Suppressor macrophage treated with lipopolysaccharide for 1 hour (primary cell): ENCODE measurements at places on chromosomes 7 and 10.
A peak's percentile ranks its signal among the peaks of the same experiment; 100 is the strongest.

DNA sequence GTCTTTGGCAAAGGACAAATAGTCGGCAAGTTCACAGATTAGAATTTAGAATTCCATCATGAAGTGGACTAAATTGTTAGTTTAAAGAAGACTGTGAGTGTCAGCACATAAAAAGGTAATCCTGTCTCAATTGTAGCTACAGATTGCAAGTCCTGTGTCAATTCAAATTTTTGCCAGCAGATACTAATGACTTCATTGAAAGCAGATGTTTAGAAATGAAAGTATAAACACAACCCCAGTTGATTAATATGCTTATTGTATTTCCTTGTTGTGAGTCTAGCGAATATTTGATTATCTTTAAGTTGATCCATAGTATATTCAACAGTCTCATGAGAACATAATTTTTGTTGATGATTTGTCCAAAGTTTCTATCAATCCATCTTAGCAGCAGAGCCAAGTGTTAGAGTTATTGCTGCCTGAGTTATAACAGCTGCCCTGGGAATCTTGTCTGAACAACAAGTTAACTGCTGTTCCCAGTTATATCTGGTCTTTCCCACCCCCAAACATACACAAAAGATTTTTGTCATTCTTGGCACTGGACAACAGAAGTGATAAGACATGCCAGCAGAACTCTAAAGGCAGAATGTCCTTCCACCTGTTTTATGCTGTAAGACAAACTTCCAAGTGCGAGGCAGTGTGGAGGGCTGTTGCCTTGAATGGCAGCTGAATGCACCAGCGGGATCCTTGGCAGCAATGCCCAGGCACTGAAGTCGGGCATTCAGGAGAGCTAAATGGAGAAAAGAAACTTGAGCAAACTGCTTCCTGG, 21.3 kb upstream of the HERPUD2 start:
- no peak for DNase-seq

GRCh38 chr7:102279537-102280400, 6.9 kb upstream of the SH2B2 start:
- peak; percentile 73 for DNase-seq

DNA sequence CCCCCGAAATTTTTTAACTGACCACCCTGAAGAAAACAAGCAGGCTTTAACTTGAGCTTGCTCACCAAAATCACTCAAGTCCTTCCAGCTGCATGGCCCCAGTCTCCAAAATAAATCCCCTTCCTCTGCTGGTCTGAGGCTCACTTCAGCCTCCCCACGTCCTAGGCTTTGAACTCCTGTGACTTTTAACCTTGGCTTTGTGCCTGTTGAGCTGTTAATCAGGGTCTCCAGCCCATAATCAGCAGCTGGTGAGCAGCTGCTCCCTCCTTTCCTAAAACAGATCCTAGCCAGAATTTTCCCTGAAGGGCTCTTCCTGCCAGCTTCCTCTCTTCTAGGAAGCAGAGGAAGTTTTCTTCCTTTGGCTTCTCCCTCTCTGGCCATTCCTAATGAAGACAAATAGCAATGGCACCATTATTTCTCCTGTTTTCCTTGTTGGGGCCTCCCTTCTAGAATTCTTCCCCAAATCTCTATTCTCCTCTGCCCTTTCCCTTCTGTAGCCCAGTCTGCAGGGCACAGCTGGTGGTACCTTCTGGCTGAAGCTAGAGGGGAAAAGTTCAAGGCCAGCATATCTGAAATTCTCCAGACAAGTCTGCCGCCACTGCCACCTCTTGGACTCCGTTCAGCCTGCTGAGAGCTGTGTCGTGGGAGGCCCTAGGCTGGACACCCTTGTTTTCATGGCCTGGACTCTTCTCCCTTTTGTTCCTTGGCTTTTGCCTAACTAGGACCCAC, 152.1 kb downstream of the NOC3L start:
- DNase-seq = no peak

DNA sequence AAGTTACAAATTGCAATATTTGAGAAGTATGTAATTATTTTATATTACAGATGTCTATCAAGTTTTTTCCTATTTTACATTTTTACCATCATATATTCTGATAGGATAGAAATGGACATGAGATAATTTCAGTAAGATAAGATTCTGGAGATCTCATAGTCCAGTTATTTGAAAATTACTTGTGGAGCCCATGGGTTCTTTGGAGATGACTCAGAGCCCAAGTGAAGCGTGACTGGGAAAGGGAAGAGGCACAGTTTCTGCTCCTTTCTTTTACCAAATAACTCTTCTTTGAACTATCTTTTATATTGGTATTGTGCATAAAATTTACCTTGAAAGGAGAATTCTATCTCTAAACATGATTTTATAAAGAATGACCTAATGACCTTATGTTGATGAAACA, 2.4 kb downstream of the CD36 start:
- peak; percentile 69 for DNase-seq

GRCh38 chr7:129644634-129645230, 33.2 kb downstream of the NRF1 start:
- peak; percentile 79 for DNase-seq

DNA sequence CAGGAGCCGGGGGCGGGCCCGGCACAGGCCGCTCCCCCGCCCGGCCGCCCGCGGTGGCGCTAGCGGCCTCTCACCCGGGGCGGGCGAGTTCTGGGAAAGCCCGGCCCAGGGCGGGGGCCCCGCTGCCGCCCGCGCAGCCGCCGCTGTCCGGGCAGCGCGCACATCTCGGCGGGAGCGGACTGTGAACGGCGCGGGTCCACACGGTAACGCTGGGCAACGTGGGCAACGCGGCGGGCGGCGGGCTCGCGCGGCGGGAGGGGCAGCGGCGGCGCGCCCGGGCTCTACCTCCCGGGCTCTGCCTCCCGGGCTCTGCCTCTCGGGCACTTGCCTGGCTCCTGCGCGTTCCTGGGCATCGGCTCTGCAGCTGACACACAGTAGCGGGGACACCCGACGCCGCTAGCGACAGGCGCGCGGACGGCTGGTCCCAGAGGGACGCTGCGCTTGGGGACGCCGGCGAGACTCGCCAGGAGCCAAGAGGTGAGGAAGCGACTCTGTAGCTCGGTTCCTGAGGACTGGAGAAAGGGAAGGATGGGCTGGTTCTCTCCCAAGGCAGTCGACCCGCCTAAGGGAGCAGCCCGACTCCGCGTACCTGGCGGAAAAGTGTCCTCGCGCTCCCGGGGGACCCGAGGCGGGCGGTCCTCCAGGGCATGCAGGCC, at the start of gene PLCE1:
Gene PLCE1 (plus strand): TSS at position 150 of the 656 bp plus-strand sequence. CDS start 37,116 bp downstream, outside the sequence.
- DNase-seq = no peak

DNA sequence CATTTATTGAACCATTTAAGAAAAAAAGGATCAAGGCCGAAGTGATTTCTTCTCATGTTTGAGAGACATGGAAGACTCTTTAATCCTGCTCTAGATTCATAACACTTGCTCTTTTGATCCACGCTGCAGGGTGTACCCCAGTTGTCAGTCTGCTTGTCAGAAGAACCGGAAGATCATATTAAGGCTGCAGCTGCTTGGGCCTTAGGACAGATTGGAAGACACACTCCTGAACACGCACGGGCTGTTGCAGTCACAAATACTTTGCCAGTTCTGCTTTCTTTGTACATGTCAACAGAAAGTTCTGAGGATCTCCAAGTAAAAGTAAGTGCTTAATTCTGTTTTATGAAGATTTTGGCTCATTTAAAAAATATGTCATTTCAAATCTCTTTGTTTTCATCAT, 46.3 kb downstream of the SPAG6 start:
- no peak for DNase-seq

DNA sequence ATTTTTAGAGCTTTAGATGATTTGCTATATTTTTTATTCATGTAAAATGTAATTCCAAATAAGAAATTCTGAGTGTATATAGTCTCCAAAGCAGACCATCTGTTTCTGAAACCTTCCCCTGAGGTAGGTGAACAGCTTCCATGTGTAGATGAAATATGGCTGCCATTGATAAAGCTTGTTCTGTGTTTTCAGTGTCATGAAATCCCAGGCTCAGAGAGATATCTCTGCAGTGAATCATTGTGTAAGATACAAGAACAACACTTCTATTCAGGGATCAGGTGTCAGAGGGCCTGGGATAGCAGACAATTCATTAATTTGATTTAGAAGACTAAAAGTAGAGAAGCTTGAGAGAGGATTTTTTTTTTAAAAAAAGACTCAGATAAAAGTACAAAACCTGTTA, 29.1 kb downstream of the ACTA2 start:
- DNase-seq = no peak

GRCh38 chr10:78980815-78981214, 88.0 kb upstream of the ZMIZ1 start:
- peak; percentile 42 for DNase-seq

GRCh38 chr10:5550621-5551530, 26.1 kb downstream of the CALML3 start:
- no peak for DNase-seq

DNA sequence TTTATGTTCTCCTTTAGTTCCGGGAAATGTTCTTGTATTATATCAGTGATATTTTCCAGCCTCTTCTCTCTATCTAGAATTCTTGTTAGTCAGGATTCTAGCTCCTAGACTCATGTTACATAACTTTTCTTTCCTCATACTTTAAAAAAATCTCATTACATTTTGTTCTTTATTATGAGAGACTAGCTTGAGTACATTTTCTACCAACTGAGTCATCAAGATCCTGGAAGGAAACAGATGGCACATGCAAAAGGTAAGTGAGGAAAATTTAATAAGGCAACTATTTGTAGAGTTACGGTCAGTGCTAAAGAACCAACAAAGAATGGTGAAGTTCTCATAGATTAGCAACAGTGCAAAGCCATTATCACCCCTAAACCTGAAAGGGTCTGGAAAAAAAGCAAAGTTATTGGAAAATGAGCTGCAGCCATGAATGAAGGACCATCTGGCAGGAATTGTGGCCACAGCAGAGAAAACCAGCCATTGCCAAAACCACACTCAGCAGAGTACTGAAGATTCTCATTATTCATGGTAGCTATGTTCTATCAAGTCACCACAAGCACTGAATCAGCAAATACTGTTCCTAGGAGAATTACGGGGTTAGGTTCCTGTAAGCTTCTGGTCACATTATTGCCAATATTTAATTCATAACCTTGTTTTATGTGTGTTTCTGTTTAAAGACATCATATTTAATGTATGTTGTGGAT, 98.3 kb upstream of the C7orf33 start:
- no peak for DNase-seq

GRCh38 chr7:48004032-48004431, 24.6 kb upstream of the HUS1 start:
- DNase-seq = no peak

DNA sequence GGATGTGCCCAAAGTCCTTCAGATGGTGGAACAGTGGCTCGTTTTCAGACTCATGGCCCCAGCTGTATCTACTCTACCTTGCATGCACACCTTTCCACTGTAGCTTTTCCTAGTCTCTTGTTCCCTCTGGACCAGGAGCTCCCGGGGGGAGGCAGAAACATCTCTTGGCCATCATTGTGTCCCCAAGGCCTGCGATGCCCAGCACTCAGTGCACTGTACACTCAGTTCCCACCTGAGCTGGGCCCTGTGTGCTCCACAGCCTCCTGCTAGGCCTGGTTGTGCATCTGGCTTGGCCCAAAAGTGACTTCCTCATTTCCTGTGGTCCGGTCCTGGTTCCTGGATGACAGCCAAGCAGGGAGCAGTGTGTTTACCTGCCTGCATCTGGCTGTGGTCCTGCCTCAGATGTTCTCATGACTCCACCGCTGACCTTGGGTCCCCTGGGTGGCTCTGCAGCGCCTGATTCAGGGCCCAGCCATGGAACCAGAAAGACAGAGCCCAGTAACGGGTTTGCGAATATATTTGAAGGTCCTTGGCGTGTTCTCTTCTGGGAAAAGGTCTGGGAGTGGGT, 9.9 kb upstream of the DOCK1 start:
- DNase-seq = no peak

GRCh38 chr10:30817541-30817940, 188.0 kb upstream of the LYZL2 start:
- no peak for DNase-seq

GRCh38 chr7:106644999-106645398, 16.0 kb downstream of the CCDC71L start:
- DNase-seq = peak; percentile 80

- peak; percentile 74 for DNase-seq
Measured at GRCh38 chr7:93148144-93148543, at the start of gene SAMD9L. SAMD9L (minus strand) TSS chr7:93148385; CDS start chr7:93135971, 12,414 bp downstream.

GRCh38 chr7:121873289-121874194, 581 bp downstream of the PTPRZ1 start:
- no peak for DNase-seq

- no peak for DNase-seq
Measured at GRCh38 chr7:114830952-114831351, 90.9 kb upstream of the MDFIC start.

GRCh38 chr7:155184923-155185322, 112.8 kb upstream of the INSIG1 start:
- DNase-seq = no peak

DNA sequence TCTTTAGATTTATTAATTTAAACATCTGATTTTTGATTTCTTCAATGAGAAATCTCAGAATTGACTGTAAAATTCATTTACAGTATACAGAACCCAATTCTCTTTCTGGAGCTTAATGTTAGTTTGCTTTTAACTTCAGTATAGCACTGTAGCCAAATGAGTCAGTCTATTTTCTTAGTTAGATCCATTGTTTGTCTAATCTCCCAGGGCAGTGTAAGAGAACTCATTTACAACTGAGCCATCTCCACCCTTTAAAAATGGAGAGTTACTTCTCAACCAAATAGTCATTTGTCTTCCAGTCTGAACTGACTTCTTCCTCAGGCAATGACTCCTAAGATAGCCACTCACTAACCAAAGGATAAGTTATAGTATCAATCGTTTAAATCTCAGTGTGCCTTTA, 3.0 kb upstream of the WNT2 start:
- no peak for DNase-seq

GRCh38 chr7:618539-619367, 99.1 kb upstream of the PDGFA start:
- DNase-seq = peak; percentile 62

DNA sequence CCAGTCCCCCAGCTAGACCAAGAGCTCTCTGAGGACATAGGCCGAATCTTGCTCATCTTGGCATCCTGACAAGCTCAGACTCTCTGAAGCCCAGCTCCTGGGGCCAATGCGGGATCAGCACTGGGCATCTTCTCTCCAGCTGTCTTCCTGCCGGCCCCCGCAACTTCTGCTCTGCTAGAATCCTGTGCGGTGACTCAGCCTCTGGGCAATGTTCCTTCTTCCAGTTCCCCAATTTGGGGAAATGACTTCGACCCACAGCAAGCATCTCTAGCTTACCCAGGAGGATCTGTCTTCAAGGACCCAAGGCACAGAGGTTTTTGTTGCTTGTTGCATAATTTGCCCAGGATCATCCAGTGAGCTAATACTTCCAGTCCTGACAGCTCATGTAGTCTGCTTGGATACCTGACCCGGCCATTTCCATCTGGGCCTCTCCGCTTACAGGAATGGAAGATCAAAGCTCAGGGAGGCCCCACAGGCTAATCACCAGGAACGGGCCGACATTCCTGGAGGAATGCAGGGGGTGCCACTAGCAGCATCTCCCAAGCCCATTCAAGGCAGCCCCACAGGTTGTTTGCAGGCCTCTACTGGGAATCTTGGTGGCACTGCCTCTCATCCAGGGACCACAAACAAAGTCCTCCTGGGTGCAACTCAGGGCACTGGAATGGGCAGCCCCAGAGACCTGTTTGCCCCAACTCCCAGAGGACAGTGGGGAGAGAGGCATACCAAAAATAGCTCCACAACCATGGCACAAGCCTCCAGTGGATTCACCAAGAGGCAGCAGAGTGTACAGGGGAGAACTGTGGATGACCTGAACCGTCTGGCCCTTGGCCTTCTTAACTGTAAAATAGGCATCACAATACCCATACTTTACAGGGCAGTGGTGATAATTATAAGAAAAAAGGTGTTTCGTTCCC, 151.9 kb downstream of the NEURL1 start:
- DNase-seq = peak; percentile 95

GRCh38 chr10:73561192-73561591, 29.9 kb downstream of the USP54 start:
- DNase-seq = no peak

GRCh38 chr7:143456992-143457793, 13.9 kb downstream of the TAS2R60 start:
- DNase-seq = peak; percentile 34
